ENCODE measurements at places on chromosomes 4 and X.

DNA sequence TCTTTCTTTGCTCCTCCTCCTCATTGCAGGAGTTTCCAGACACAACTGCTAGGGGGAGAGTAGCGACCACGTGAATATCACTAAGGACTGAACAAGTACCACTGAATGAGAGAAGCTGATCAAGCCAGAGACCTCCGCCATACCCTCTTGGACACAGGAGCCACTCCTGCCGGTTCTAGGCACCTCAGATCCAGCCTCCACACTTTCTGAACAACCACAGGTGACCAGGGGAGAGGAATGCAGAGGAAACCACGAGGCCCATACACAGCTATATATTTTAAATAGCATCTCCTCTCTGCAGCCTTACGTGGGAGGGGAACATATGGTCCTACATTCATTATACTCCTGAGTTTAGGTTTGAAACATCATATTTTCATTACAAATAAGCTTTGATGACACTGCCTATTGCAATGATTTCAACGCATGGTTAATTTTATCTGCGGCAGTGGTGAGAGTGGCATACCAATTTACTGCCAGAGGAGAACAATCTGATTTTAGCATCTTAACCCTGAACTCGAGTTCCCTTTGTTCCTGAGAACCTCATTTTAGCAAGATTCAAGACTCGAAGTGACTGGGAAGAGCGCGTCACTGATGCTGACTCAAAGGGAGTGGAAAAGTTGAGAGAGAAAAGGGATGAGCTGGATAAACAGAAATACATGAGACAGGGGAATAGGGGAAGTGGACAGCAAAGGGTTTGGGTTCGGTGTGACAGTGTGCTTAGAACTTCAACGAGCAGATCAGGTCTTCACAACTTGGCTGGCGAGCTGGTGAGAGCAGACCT is 231.7 kb upstream of the PPARGC1A start:
- no peak for DNase-seq

DNA sequence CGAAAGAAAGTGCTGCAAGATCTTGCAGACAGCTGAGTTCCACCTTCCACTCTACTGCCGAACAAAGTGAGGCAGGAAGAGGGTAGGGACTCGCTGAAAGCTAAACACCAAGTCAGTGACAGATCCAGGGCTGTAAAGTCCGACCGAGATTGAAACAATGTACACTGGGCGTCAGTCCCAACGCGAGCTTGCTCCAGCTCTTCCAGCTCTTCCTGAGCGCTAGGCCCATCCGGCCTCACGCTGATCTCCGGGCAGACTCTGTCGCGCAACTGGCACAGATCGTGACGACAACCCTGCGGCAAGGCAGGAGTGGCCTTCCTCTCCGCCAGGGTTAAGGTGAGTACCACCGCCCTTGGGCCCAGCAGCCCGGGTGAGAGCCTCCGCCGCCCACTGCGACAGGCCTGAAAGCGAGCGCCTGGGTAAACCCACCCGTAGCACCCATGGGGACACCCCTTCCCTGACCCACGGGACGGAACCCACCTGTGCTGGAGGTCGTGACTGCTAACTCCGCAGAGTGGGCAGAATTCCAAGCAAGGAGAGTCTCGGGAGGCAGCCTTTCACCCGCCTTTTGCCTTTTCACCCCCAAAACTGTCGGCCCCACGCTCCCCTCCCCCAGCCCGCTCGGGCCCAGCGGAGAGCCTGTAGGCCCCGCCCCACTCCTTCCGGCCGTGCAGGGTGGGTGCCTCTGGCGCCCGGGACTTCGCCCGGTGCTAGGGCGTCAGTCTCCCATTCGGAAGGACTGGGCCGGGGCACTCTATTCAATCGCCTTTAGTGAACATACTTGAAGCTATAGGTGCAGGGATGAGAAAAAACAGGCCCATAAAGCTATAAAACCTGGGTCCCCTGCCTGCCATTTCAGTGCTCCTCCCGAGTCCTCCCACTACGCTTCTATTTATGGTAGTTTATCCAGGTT is at the start of gene TMLHE:
TMLHE (minus strand) TSS at position 641 of the 913 bp plus-strand sequence. CDS start 67,676 bp downstream, outside the sequence.
- peak; percentile 11 for DNase-seq

DNA sequence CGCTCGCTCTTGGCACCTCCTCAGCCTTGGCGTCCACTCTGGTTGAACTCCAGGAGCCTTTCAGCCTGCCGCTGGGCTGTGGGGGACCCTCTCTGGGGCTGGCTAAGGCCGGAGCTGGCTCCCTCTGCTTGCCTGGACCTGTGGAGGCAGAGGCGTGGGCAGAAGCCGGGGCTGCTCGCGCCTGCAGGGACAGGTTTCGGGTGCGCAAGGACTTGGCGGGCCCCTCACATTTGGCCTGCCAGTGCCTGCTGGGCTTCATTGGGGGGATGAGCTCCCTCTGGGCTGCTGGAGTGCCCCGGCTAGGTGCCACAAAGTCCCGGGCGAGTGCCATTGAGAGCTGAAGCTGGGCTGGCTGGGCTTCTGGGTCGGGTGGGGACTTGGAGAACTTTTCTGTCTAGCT is 371.7 kb downstream of the FAM133A start:
- DNase-seq = no peak

- DNase-seq = no peak
Observed at GRCh38 chr4:145731028-145731427, 51.1 kb downstream of the C4orf51 start.

- no peak for DNase-seq
Observed at GRCh38 chr4:66055999-66056398, 385.7 kb upstream of the EPHA5 start.

GRCh38 chr4:76546759-76547742 is 112.0 kb downstream of the SHROOM3 start:
- peak; percentile 68 for DNase-seq

GRCh38 chr4:112702892-112703291 is 65.9 kb downstream of the LARP7 start:
- no peak for DNase-seq

DNA sequence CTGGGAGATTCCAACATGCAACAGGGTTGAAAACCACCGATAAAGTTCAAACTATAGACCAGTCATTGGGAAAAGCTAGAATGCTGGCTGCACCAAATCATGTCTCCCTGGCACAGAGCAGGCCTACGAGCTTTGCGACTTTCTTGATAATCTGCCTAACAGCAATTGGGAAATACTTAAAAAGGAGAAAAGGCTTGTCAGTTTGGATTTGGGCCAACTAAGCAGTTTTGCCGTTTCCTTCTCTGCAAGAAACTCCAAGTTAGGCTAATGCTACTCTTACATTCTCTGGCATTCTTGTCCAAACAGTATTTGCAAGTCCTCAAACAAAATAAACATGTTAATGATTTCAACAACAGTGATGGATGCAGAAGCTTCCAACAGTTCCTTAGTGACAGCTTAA is 87.9 kb downstream of the PDK3 start:
- DNase-seq = no peak

DNA sequence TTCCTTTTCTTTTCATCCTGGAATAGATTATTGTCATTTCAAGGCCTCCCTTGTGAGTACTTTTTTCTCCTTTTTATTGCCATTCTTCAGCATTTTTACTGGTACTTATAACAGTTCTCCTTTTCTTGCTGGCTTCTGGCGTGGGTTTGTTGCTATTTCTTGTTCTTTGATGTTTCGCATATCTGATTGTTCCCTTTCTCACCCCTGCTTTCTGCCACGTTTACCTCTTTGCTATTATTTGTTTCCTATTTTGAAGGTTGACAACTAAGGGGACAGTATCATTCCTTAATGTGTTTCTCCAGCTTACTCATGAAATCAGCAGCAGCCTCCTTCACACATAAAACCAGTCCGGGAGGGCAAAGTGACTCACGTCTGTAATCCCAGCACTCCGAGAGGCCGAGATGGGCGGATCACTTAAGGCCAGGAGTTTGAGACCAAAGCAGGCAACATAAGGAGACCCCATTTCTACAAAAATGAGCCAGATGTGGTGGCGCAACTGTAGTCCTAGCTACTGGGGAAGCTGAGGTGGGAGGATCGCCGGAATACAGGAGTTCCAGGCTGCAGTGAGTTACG is 72.6 kb downstream of the DMD start:
- DNase-seq = no peak

- no peak for DNase-seq
Observed at GRCh38 chr4:110950731-110951130, 327.9 kb upstream of the PITX2 start.

DNA sequence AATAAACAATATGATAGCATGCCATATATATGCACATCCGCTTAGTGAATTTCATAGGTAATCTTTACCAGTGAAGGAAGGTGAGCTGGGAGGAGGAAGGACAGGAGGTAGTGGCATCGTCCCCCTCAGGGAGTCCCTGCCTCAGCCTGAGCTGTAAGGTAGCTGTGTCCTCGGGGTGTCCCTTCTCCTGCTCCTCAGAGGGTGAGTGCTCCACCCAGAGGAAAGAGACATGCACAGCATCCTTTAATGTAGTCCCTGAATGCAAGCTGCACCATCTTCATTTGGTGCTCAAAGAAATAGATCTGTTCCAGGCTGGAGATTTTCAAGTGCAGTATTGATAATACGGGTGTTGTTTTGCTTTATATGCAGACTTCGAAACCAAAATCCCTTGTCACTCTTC is 330.4 kb upstream of the SFRP2 start:
- no peak for DNase-seq

DNA sequence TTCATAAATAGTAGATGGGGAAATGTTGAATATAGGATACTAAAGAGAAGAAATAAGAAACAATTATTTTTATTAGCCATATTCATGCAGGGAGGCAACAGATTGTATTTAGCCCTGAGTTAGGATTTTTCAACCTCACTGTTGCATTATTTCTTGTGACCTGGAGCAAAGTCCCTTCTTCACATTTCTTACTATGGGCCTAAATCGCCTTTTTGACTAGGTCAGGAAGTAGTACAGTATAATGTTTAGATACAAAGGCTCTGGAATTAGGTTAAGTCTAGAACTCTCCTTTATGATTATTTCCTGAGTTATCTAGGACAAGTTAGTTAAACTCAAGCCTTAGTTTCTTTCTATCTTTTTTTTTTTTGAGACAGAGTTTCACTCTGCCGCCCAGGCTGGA is 88.0 kb downstream of the FRYL start:
- DNase-seq = no peak

DNA sequence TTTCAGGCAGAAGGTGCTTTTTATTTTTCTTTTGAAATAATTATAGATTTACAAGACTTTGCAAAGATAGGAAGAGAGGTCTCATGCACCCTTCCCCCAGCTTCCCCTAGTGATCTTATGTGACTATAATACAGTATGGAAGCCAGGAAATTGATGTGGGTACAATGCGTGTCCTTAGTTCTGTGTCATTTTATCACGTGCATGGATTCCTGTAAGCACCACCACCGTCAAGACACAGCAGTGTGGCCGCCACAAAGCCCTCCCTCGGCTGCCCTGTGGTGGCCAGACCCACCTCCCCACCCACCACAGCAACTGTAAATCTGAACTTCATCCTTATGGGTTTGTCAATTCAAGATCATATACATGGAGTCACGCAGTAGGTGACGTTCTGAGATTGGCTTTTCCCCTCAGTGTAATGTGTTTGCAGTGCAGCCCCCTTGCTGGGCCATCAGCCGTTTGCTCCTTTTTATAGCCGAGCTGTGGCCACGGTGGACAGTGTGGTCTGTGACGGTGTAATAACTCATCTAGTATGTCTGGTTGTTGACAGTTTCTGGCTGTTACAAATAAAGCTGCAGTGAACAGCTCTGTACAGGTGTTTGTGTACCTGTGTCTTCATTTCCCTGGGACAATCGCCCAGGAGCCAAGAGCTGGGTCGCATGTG is 10.9 kb upstream of the HTRA3 start:
- DNase-seq = no peak

- DNase-seq = peak; percentile 18
Observed at GRCh38 chr4:120801137-120801758, 121.3 kb downstream of the PRDM5 start.

DNA sequence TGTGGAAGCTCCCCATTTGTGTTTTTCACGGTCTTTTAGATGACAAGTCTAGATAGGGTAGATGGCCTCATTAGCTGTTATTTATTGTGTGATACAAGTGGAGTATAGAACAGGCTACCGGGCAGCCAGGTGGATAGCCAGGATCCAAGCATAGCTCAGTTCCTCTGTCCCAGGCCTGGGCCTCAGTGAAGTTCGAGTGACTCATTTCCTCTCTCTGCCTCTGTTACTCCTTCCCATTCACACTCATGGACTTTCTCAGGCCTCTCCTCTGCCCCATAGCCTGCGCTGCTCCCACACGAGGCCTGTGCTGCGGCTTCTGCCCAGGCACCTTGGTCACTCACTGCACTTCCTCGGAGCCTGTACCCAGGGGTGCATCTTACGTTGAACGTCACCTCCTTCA is 54.5 kb downstream of the TENM3 start:
- DNase-seq = no peak

DNA sequence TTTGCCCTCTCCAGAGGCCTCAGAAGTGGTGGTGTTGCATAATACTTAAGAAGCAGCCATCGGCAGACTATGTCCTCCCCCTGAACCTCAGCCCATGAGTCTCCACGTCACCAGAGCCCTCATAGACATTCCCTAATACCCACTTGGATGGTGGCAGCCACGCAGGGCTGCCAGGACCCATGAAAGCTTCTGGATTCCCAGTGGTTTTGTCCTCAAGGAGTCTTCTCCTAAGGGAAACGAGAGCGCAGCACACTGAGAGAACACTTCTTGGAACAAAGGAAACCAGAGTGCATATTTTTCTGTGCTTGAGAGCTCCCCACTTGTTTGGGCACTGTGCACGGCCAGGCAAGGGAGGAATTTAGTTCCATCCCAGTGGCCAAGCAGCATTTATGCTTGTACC is 204.1 kb upstream of the DMD start:
- DNase-seq = no peak

DNA sequence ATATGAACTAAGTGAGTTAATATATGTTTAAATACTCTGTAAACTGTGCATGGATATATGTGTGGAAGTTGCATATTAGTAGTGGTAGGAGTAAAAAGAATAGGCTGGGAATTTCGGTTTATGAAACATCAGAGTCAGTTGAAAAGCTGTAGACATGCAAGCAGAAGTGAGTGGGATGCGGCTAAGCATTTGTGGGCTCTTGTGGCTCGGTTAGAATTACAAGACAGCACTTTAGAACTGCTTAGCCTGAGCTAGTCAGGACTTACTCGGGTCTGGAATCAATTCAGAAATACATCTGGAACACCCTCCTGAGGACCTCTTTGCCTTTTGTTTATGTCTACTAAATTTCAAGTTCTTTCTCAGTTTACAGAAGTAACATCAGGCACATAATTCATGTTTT is 93.6 kb downstream of the AFF2 start:
- DNase-seq = no peak

- DNase-seq = no peak
Observed at GRCh38 chr4:167248271-167248670, 14.0 kb upstream of the SPOCK3 start.

GRCh38 chrX:72545990-72546389 is 26.7 kb downstream of the HDAC8 start:
- no peak for DNase-seq
